Hepatocyte (in vitro differentiated cells): ENCODE measurements at places on chromosomes 4 and X. TPM values are rescaled to one million over a fixed set of nuclear protein-coding genes. Genes with fewer than 3 reads are reported as not detected.

Gene ARX
- not detected in 2 replicates for total RNA-seq

Gene RAB33A
- total RNA-seq = 2.8 and 3.0 TPM in 2 replicates

Gene TEX13B
- not detected in 2 replicates for total RNA-seq

DNA sequence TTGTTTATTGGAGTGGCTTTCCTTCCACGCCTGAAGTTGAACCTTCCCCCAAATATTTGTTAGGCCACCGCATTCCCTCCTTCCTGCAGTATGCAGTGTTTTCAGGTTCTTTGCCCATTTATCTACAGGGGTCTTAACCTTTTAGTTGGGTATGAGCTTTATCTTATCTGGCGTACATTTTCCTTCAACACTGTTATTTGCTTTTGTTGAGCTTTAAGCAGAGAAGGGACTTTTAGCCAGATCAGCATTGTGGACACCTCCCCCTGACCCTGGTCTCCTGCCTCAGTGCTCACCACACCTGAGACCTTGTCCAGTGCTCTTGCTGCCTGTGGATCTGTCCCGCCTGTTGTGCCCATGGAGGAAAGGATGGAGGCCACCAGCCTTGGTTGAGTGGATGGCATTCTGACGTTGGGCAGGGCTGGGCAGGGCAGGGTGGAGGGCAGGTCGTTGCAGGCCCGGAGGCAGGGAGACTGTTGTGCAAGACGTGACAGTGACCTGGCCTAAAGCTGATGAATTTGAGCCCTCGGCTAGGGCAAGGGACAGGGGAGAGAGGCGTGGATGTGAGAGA is 998 bp upstream of the DUSP9 start:
- no peak for DNase-seq

DNA sequence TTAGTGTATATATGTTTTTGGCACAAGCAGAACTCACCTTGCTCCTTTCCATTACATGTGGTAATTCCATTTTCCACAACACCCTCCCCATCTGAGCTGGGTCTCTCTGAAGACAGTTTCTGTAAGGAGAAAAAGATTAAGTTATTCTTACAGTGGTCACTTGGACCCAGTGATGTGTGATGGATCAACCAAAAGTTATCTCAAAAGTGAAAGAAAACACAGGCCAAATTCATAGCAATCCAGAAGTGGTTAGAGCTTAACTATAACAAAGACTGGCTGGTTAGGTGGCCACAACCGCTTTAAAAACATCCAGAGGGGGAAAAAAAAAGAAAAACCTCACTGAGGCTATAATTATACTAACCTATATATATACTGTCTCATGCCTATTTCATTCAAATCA is 123.7 kb downstream of the AFAP1 start:
- DNase-seq = no peak

- no peak for DNase-seq
Observed at GRCh38 chr4:122796801-122797404, 29.7 kb upstream of the FGF2 start.

- DNase-seq = no peak
Observed at GRCh38 chr4:54783402-54784110, 125.8 kb downstream of the KIT start.

DNA sequence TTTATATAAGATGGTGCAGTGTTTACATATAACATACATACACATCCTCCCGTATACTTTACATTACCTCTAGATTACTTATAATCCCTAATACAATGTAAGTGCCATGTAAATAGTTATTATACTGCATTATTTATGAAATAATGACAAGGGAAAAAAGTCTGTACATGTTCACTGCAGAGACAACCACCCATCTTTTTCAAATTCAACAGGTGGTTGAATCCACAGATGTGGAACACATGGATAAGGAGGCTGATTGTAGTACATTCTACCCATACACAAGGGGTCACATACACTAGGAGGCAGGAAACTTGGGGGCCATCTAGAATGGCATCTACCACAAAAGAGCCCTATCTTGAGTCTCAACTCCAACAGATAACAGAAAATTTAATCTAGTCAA is 3.4 kb upstream of the IDS start:
- DNase-seq = no peak
